ENCODE measurements at places on chromosomes 16 and 17.

DNA sequence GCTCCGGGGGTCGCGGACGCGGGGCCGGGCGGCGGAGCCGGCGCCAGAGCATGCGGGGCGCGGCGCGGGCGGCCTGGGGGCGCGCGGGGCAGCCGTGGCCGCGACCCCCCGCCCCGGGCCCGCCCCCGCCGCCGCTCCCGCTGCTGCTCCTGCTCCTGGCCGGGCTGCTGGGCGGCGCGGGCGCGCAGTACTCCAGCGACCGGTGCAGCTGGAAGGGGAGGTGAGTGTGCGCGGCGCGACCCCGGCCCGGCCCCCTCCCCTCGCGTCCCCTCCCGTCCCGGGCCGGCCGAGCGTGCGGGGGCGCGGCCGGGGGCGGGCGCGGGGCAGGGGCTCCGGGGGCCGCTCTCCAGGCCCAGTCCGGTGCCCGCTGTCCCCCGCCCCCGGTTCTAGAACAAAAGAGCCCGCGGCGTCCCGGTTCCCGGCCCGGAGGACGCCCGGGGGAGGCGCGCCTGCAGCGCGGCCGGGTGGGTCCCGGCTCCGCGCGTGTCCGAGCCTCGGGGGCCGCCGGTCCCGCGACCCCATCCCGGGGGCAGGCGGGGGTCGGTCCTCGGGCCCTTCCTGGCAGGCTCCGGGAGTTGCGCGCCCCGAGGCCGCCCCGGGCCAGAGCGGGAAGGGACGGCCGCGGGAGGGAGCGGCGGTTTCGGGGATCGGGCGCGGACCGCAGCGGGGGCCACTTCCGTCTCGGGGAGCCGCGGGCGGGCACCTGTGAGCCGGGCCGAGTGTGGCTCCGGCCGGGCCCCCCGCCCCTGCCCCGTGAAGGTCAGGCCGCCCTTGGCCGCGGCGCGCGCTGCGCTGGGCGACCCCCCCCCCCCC lies 563 bp downstream of the METRNL start:
- DNase-seq: no peak

GRCh38 chr17:79341222-79341780 lies 266.7 kb downstream of the ENGASE start:
- DNase-seq: no peak

DNA sequence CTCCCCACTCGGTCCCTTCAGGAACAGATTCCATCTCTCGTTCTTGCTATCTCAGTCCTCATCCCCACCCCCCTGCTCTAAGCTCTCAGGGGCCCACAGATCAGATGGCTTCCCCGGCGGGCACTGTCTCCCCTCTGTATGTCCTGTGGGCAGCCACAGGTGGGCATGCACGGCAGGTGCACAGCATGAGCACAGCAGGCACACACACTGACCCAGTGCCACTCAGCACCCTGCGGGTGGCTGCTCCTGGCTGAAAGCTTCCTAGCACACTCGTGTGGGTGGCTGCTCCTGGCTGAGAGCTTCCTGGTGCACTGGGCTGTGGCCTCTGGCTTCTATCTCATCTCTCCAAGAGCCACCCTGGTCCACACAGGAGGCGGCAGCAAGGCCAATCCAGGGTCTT lies 44.5 kb upstream of the SMIM36 start:
- no peak for DNase-seq

GRCh38 chr16:84027625-84028024 lies 15.0 kb downstream of the SLC38A8 start:
- no peak for DNase-seq

DNA sequence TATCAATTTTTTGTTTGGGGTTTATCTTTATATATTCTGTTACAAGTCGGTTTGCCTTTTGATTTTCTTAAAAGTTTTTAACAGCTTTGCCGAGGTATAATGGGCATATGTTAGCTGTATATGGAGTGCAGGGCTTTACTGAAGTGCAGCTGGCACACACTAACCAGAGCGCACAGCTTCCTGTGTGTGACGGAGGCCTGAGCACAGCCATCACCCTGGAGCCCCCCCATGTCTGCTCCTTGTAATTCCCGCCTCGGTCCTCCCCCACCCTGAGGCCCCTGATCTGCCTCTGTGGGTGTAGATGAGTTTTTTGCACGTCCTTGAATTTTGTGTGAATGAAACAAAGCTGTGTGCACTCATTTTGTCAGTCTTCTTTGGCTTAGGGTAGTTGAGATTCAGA lies 60.1 kb upstream of the ZNF750 start:
- no peak for DNase-seq
